ENCODE measurements at places on chromosomes 1 and 21.

GRCh38 chr21:34020005-34020847, 53.2 kb upstream of the MRPS6 start:
- DNase-seq = no peak

DNA sequence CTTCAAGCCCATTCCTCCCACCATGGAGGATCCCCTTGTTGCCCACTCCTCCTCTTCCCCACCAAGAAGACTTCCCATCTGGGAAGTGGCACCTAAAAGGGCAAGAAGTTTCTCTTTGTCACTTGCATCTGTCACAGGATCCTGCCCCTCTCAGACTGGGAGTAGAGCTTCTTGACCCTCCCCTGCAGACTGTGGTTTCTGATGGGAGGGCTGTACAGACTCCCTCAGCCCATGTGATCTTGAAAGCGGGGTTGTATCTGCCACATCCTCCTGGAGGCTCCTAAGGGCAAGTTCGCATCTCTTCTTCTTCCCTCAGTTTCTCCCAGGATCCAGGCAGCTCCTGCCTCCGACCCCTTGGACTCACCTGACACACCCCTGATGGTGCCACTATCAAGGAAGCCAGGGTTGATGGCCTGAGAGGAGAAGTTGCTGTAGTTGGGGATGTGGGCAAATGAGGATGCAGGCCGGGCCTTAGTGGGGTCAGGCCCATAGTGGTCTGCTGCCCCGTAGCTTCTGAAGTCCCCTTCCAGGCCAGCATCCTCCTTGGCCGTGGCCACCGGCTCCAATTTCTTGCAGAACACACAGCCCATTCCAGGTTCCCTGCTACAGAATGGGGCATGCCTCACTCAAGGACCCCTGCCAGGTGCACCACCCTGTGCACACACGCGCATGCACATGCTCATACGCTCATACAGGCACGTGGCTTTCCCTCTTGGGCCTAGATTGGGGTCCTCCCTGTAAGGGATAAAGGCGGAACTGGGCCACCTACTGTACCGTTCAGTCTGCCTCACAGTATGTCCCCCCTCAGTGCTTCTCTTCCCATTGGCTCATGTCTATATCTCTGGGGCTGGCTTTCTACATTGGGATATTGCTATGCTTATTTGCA, 11.4 kb downstream of the FGR start:
- no peak for DNase-seq

GRCh38 chr1:213244664-213245091, 193.6 kb downstream of the RPS6KC1 start:
- peak; percentile 1 for DNase-seq

DNA sequence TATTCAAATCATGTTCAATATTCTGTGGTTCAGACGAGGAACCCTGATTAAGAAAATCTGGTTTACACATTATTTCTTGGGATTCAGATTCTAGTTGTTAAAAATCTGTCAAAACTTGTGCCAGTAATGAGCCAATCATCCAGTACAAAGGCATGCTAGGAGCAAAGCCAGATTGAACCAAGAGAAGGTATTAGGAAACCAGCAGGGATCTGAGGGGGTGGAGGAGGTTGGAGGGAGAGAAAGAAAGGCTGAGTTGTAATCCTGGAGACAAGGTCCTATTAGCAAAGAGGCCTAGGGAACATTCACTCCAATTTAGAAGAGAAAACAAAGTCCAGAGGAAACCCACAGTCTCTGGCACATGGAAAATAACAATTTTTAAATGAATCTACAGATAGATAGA, 352.9 kb downstream of the LTN1 start:
- DNase-seq = no peak

DNA sequence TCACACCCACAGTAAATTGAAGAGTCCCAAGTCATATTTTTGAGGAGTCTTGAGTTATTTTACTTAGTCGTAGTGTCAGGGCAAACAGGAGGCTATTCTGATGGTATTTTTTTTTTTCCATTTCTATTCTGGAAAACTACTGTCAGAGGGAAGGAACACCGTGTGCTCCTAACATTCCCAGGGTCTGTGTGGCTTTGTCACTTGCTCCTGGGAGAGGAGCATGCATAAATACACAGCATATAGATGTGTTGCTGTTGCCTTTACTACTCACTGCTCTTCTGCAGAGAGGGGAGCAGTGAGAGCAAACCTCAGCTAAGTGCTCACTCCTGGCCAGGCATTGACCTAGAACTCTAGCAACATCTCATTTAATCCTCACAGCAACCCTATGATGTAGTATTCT, 45.8 kb downstream of the COLGALT2 start:
- DNase-seq = no peak

DNA sequence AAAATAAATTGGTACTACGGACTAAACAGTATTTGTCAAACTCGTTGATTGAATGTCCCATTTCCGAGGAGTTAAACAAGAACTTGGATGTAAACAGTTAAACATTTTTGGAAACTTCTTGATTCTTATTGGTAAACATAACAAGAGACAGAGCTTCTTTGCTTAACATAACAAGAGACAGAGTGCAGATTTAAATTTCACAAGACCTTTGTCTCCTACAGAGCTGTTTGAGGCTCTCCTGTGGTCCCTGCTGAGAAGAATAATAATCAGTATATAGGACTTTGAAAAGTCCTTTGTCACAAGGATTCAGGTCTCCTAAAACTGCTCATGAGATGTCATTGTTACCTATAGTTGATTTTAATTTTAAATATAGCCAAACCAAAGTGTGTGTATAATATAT, 170.6 kb upstream of the C21orf91 start:
- no peak for DNase-seq

DNA sequence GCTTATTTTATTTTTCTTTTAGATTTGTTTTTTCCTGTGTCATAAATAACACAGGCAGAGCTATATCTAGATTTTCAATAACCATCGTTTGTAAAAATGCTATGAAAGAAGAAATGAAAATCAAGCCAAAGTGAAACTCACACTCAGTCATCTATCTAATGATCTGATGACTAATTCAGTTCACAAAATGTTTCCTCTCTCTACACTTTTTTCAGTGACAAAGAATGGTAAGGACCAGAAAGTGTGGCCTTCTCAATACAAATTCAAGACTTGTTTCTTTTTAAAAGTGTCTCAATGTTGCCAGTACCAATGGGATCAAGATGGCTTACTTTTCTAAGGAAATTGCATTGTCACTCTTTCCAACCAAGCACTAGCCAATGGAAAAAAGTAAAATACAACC, 282.8 kb upstream of the PKN2 start:
- no peak for DNase-seq

DNA sequence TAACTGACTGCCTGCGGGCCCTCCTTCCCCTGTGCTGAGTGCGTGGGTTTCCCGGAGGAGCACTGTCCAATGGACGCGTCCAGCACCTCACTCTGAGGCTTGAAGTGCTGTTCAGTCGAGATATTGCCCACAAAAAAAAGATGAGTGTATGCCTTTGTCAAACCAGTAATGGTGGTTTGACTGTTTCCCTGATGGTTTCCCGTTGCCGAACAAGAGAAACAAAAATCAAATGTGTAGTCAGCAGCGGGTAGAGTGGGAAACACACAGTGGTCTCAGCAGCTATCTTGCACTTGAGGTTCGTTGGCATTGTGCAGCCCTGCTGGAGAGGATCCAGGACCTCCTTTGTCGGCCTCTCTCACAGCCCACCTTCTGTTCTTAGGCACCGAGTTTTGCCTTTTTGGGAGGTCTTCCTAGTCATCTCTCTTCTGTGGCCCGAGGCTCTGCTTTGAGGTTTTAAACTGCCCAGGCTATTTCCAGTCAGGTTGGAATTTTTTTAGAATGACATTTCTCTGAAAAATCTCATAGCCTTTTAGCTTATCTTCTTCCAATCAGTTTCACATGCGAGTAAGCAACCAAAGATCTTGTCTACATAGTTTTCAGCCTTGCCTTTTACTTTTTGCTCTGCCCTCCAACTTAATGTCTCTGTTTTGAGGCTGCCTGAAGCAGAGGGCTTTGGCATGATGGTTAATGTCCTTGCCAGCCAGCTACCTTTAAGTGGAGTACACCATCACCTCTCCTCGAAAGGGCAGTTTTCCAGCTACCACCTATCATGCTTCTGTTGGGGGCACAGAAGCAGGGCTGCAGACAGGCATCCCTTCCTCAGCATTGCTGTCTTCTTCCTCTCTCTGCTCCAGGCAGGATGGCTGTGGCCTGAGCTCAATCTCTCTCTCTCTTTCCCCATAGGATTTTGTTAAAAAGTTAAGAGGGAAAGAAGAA, 132.3 kb downstream of the URB2 start:
- DNase-seq = no peak

DNA sequence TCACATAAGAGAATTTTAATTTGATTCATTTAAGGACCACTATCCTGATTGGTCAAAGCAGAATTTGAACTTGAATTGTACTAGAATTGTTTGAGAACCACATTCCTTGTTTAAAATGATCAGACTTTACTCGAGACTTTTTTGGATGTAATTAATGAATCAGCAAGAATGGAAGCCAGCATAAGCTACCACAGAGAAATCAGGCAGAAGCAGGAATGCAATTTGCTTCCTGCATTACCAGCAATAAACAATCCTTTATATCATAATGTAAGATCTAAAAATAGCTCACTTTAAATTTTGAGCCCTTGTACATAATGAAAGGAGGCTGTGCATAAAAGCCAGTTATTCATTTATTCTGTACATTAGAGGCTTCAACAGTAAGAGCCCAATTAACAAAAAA, 119.8 kb upstream of the BACE2 start:
- DNase-seq = no peak

GRCh38 chr1:201366696-201367095, 10.8 kb downstream of the TNNT2 start:
- DNase-seq = no peak

GRCh38 chr1:94953107-94953506, 26.2 kb upstream of the CNN3 start:
- DNase-seq = no peak

DNA sequence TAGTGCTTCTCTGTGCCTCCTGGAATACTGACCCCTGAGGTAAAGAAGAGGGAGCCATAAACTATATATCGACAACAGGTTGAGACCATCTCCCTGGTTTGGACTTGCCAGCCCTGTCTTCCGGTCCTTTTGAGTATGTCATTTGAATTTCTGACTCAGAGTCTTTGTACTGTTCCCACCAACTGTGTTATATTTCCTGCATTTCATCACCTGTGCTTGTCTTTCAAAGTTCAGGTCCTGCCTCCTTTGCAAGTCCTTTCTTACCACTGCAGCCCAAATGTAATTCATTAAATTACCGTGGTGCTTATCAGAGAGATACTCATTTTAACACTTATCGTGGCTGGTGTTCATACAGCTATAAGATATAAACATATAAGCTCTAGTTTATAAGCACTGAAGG, 10.7 kb downstream of the AK5 start:
- DNase-seq = no peak

DNA sequence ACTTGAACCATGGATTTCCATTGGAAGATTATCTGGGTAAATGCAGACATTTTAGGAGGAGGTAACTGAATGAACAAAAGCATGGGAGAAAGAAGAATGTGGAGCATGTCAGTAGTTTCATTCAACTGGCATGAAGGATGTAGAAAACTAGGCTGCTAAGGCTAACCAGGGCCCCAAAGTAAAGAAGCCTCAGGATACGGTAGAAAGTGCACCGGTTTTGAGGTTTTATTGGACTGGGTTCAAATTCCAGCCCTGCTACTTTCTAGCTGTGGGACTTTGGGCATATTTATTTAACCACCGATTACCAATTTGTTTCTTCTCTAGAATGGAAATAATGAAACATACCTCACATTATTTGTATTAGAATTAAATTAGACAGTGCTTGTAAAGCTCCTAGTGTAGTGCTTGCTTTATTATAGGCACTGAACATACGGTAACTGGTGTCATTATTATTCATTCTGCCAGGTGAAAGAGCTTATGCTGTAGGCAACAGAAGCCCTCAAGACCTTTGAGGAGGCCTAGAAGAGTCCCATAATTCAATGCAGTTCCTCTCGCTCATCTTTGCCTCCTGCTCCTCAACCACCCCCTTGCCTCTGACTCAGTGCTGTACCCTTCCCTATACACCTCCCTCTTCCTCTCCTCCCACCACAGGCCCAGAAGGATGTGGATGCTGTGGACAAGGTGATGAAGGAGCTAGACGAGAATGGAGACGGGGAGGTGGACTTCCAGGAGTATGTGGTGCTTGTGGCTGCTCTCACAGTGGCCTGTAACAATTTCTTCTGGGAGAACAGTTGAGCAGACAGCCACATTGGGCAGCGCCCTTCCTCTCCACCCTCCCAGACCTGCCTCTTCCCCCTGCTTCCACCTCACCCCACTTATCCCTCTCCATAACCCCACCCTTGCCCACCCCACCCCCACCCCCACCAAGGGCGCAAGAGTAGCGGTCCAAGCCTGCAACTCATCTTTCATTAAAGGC, 2.5 kb upstream of the CHTOP start:
- no peak for DNase-seq
